ENCODE measurements at places on chromosomes 6 and 20. TPM values are rescaled to one million over a fixed set of nuclear protein-coding genes. Genes with fewer than 3 reads are reported as not detected.

CD109 gene
- 7.0 TPM for polyA plus RNA-seq

DNA sequence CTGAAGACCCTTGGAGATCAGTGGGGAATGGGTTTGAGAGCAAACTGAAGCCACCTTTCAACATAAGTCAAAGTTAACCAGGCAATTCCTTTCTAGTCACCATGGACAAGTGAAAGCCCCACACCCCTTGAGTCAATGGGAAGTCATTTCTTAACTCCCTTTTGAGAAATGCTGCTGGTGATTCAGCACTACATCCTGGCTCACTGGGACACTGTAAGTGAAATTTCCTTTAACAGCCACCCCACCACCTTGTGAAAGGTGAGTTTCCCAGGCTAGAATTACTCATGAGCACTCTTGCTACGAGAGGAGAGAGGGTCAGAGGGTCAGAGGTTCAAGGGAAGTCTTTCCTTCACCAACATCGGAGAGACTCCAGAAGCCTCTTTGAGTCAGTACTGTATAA is 93.3 kb upstream of the MARCKS start:
- H3K4me3 ChIP-seq, result no peak overlapping the region
- DNase-seq, result no peak
- no peak overlapping the region for H3K27ac ChIP-seq
- no peaks in the 10 kb centered on the region for H3K27me3 ChIP-seq
- no peaks in the 10 kb centered on the region for H3K4me1 ChIP-seq

GRCh38 chr6:4522453-4522852 is 253.8 kb upstream of the CDYL start:
- no peaks in the 10 kb centered on the region for H3K27me3 ChIP-seq
- H3K4me1 ChIP-seq, result no peaks in the 10 kb centered on the region
- H3K4me3 ChIP-seq, result no peak overlapping the region
- no peak overlapping the region for H3K27ac ChIP-seq
- H3K36me3 ChIP-seq, result no peaks in the 10 kb centered on the region

TMEM170B gene
- 5.6 TPM for polyA plus RNA-seq

DNA sequence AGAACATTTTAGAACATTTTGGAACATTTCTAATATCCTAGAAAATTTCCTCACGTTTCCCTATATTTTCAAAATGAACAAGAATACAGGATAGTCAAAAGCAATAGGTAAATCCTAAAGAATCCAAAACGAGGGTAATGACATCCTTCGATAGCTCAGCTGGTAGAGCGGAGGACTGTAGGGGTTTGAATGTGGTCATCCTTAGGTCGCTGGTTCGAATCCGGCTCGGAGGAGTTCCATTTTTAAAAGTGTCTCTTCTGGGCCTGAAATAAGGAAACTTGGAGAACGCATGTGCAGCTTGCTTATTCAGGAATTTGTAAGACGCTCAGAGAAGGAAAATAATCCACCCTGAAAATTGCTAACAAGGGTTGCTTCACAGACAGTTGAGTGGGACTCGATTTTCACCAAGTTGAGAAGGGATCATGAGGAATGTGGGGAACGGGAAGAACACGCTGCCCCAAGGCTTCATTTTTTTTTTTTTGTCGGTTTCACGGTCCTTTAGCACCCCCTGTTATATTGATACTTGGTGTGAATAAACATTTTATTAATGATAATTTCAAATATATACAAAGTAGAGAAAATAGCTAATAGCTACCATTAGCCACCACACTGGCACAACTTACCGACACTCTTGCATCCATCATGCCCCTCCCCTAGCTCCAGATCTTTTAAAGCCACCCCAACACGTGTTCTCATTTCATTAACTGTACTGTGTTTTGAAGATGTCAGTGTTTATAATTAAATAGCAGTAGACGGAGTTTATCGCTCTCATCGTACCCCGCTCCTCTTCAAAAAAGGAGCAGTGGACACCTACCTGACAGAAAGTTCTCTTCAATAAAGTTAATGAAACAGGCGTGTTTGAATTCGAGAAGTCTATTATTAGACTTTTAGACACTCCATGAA is 1.8 kb upstream of the ABT1 start:
- DNase-seq, result no peak
- no peaks in the 10 kb centered on the region for H3K27me3 ChIP-seq
- no peaks in the 10 kb centered on the region for H3K36me3 ChIP-seq
- H3K4me3 ChIP-seq, result peak overlapping the region; percentile 93
- peaks cover 8% of the 10 kb centered on the region for H3K4me1 ChIP-seq

DNA sequence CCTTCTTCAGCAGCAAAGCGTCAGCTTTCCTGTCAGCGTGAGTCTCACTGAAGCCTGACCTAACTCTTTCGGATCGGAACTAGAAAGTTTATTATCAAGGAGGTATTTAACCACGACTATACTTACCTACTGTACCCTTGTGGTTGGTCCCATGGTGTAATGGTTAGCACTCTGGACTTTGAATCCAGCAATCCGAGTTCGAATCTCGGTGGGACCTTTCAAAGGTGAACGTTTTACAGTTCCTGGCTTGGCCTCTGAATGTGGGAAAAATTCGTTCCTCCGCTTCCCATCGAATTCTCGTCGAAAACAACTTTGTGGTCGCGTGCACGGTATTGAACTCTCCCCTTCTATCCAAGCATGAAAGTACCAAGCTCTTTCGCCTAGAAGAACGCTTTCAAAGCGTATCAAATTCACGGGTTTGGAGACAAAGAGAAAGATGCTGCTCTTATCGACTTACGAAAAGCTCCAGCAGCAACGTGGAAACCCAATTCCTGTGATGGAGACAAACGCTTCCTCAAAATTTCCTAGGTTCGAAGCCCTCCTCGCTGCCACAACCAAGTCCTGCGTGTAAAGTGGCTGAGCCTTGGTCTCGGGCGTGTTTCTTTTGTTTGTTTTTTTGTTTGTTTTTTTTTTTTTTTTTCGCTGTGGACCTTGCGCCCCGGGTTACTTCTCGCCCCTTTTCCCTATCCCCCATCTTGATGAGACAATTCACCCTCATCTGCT is 63.7 kb downstream of the GPX5 start:
- DNase-seq, result peak; percentile 56
- peaks cover 7% of the 10 kb centered on the region for H3K4me1 ChIP-seq
- H3K27ac ChIP-seq, result no peak overlapping the region
- H3K36me3 ChIP-seq, result no peaks in the 10 kb centered on the region
- H3K4me3 ChIP-seq, result peak overlapping the region; percentile 9

GRCh38 chr20:11979306-11979990 is 61.8 kb downstream of the BTBD3 start:
- no peak for DNase-seq
- no peaks in the 10 kb centered on the region for H3K36me3 ChIP-seq
- H3K4me1 ChIP-seq, result no peaks in the 10 kb centered on the region
- H3K4me3 ChIP-seq, result no peak overlapping the region
- no peak overlapping the region for H3K27ac ChIP-seq
- no peaks in the 10 kb centered on the region for H3K27me3 ChIP-seq

DNA sequence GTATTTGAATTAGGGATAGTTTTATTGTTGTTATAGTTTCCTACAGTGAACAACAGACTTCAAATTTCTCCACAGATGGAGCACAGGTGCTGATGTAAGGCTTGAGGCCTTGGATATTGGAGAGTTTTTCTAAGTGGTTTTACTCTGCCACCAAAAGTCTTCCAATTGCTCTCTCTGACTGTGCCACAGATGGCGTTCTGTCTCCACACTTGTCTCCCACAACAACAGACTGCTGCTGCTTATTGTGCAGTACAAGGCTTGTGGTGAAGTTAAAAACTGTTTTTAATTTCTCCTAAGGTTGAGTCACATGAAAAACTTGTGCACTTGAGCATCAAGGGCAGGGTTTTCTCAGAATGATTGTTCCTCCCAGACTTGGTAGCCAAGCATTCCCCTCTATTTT is 460.9 kb upstream of the KHDRBS2 start:
- H3K4me1 ChIP-seq, result no peaks in the 10 kb centered on the region
- H3K27me3 ChIP-seq, result no peaks in the 10 kb centered on the region
- no peak for DNase-seq
- no peaks in the 10 kb centered on the region for H3K36me3 ChIP-seq
- no peak overlapping the region for H3K4me3 ChIP-seq
- H3K27ac ChIP-seq, result no peak overlapping the region

DNA sequence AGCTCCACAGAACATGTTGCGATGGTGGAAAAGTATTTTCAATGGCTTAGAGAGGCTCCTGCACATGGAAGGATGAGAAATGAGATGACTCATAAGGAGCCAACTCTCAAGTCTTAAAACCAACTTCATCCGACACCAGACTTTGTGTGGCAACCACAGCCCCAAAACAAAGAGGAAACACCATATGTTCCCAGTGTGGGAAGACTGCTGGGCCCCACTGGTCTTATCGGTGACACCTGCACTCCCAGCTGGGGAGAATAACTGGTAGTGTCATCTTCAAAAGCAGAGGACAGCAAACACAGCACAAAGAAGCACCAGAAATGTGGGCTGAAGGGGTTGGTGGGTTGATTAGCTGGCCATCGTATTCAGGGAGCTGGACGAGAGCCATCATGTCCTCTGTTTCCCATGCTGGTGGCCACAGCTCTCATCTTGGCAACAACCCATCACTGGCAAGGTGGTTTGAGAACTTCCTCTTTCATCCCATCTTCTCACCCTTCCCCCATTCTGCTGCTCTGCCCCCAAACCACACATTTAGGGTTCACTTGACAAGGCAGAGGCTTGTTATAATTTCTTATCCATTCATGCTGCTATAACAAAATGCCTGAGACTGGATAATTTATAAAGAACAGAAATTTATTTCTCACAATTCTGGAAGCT is 46.0 kb upstream of the TASP1 start:
- no peaks in the 10 kb centered on the region for H3K36me3 ChIP-seq
- H3K27ac ChIP-seq, result no peak overlapping the region
- H3K4me1 ChIP-seq, result no peaks in the 10 kb centered on the region
- H3K27me3 ChIP-seq, result no peaks in the 10 kb centered on the region
- no peak for DNase-seq

GCM1 gene
- polyA plus RNA-seq, result 0.90 TPM

All from testis (tissue), 5 donors.